ENCODE measurements at places on chromosomes 3 and 15.

DNA sequence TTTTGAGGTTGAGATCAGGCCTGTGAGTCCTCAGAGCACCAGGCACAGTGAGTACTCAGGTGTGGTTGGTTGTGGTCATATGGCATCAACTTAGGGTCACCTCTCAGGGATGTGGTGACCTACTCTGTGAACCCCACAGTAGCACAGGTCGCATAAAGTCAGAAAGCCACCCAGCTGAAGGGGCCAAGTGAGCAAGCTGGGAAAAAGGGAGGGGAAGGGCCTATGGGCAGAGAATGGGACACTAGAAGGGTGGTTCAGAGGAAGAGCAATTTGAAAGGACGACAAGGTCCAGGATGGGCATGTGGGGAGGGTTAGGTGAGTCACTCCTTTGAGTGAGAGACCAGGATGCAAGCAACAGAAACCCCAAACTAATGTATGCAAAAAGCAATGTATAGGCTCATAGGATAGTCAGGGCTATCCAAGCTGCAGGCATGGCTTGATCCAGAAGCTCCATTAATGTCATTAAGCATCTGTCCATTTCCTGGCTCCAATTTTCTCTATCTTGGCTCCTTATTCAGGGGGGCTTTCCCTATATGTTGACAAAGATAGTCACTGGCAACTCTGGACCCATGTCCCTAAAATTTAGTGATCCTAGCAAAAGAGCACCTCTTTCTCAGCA lies 33.5 kb downstream of the HMCES start:
- H3K4me3 ChIP-seq: no peak overlapping the region
- peak overlapping the region; percentile 38 for H3K27ac ChIP-seq
- DNase-seq: no peak
- peaks cover 10% of the 10 kb centered on the region for H3K4me1 ChIP-seq
- H3K27me3 ChIP-seq: no peaks in the 10 kb centered on the region

- peaks cover 5% of the 10 kb centered on the region for H3K27me3 ChIP-seq
- H3K4me3 ChIP-seq: no peak overlapping the region
- DNase-seq: no peak
- no peak overlapping the region for H3K27ac ChIP-seq
- no peaks in the 10 kb centered on the region for H3K36me3 ChIP-seq
- no peaks in the 10 kb centered on the region for H3K4me1 ChIP-seq
Observed at GRCh38 chr15:31145271-31145911, 43.9 kb upstream of the TRPM1 start.

DNA sequence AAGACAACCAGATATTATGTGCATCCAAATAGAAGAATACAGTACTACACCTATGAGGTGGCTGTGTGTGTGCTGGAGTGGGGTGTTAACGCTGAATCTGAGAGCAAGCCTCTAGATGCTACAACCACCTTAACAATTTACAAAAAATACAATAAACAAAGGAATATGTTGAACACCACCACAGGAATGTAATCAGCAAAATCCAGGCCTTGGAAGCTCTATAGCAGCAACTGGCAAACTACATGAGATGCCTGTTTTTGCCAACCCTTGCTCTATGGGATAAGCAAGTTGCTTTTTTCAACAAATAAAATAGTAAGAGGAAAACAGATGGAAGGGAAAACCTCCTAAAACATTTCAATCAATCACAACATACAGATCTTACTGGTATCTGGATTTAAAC lies 23.9 kb downstream of the SLTM start:
- peaks cover 10% of the 10 kb centered on the region for H3K4me1 ChIP-seq
- no peaks in the 10 kb centered on the region for H3K36me3 ChIP-seq
- no peak overlapping the region for H3K27ac ChIP-seq
- no peak overlapping the region for H3K4me3 ChIP-seq
- no peak for DNase-seq

DNA sequence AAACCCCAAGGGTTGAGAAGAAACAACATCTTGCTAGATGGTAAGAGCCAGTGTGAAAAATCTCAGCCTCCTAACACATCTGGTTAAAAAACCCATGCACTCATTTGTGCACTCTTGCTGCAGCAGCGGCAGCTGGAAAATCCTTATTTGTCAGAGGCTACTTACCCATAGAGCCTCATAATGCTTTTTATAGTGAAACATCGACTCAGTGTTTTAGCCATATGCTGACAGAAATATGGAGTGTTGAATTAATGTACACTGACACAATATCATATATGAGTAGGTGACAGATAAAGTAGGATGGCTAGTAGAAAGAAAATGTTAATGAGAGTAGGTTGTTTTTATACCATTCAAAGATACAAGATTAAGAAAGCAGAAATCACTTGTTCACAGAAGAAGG lies 13.0 kb downstream of the SLC9A9 start:
- no peak overlapping the region for H3K27ac ChIP-seq
- DNase-seq: no peak
- peaks cover 4% of the 10 kb centered on the region for H3K36me3 ChIP-seq
- no peak overlapping the region for H3K4me3 ChIP-seq
- no peaks in the 10 kb centered on the region for H3K4me1 ChIP-seq
- no peaks in the 10 kb centered on the region for H3K27me3 ChIP-seq

- no peaks in the 10 kb centered on the region for H3K36me3 ChIP-seq
- no peak overlapping the region for H3K27ac ChIP-seq
- H3K27me3 ChIP-seq: peaks cover 14% of the 10 kb centered on the region
- no peak overlapping the region for H3K4me3 ChIP-seq
- no peaks in the 10 kb centered on the region for H3K4me1 ChIP-seq
- no peak for DNase-seq
Observed at GRCh38 chr3:45311953-45312801, 76.2 kb upstream of the LARS2 start.

DNA sequence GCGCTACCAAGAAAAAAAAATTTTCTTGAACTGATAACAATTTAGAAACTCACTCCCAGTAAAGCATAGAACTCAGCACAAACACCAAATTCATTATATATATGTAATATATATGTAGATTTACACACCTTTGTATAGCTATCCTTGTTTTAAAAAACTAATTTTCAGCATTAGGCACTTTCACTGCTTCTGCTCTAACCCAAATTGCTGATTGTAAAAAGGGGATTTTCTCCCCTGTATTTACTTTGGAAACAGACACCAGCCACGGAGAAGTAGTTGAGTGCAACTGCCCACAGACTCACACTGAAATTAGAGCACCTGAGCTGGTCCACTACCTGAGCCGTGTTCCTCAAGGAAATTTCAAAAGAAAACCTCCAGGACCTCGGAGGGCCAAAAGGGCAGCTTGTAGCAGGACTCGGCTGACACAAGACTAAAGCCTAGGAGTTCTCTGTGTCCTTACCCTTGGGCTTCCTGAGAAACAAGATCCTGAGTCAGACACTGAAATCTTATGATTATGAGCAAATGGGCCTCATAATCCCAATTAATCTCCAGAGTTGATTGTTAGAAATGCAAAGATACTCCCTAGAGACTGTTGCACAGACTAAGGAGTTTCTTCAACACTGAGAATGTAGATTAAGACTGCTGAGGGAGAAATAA lies 106.0 kb downstream of the TNIK start:
- peaks cover 3% of the 10 kb centered on the region for H3K4me1 ChIP-seq
- no peaks in the 10 kb centered on the region for H3K27me3 ChIP-seq
- peaks cover 4% of the 10 kb centered on the region for H3K36me3 ChIP-seq
- H3K4me3 ChIP-seq: no peak overlapping the region

- H3K4me3 ChIP-seq: no peak overlapping the region
- no peaks in the 10 kb centered on the region for H3K27me3 ChIP-seq
- no peak overlapping the region for H3K27ac ChIP-seq
- no peaks in the 10 kb centered on the region for H3K36me3 ChIP-seq
- no peaks in the 10 kb centered on the region for H3K4me1 ChIP-seq
Observed at GRCh38 chr15:39411102-39411989, 169.5 kb upstream of the THBS1 start.

DNA sequence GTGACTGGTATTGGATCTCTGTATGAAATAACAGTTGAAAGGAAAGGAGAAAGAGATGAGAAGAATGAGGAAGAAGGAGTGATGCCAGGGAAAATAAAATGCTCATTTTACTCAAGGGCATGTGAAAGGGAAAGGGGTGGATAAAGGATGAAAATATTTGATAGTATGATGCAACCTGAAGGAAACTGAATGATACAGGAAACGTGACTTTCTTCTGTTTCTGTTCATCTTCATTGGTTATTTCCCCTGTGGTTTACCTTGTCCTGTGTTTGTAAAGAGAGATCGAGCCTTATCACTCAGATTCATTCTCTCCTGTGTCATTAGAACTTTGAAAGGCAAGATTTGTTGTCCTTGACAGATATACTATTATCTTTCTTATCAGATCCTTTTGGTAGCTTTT lies 243.6 kb upstream of the SLITRK3 start:
- H3K27me3 ChIP-seq: no peaks in the 10 kb centered on the region
- DNase-seq: no peak
- no peak overlapping the region for H3K27ac ChIP-seq

Data from T-cell (primary cell).